ENCODE measurements at places on chromosomes 1 and 21. TPM values are rescaled to one million over a fixed set of nuclear protein-coding genes. Genes with fewer than 3 reads are reported as not detected.

The KCNJ15 gene
- total RNA-seq: 0.12 TPM

The WNT9A gene
- 6.9 TPM for total RNA-seq

The PPFIA4 gene
- total RNA-seq: 0.54 TPM

The FCRL2 gene
- total RNA-seq: not detected

The VHLL gene
- not detected for total RNA-seq

The NOTCH2 gene
- total RNA-seq: 38.3 TPM

The KCNK1 gene
- 19.5 TPM for total RNA-seq

The MAST2 gene
- total RNA-seq: 19.3 TPM

The LCK gene
- 0.06 TPM for total RNA-seq

The CACNA1S gene
- total RNA-seq: not detected

The MANEAL gene
- total RNA-seq: 25.0 TPM

The TRABD2B gene
- total RNA-seq: 4.0 TPM

The LYSMD1 gene
- total RNA-seq: 5.9 TPM

The GNG4 gene
- 15.4 TPM for total RNA-seq

The CR1L gene
- 0.15 TPM for total RNA-seq

The ZFP69B gene
- 1.1 TPM for total RNA-seq

The FLG2 gene
- not detected for total RNA-seq

The RNU1-3 gene
- total RNA-seq: 4.3 TPM

The TSACC gene
- total RNA-seq: 2.0 TPM

The VWA5B1 gene
- total RNA-seq: not detected

The SLC1A7 gene
- total RNA-seq: not detected

The EDN2 gene
- total RNA-seq: 46.3 TPM

The UBE2U gene
- not detected for total RNA-seq

The KNCN gene
- not detected for total RNA-seq

The SMYD2 gene
- total RNA-seq: 38.0 TPM

Data from A549 treated with AZD2906 at 1 μM for 4 hours (cell line).